ENCODE measurements at places on chromosomes 5 and 9.
A peak's percentile ranks its signal among the peaks of the same experiment; 100 is the strongest.

DNA sequence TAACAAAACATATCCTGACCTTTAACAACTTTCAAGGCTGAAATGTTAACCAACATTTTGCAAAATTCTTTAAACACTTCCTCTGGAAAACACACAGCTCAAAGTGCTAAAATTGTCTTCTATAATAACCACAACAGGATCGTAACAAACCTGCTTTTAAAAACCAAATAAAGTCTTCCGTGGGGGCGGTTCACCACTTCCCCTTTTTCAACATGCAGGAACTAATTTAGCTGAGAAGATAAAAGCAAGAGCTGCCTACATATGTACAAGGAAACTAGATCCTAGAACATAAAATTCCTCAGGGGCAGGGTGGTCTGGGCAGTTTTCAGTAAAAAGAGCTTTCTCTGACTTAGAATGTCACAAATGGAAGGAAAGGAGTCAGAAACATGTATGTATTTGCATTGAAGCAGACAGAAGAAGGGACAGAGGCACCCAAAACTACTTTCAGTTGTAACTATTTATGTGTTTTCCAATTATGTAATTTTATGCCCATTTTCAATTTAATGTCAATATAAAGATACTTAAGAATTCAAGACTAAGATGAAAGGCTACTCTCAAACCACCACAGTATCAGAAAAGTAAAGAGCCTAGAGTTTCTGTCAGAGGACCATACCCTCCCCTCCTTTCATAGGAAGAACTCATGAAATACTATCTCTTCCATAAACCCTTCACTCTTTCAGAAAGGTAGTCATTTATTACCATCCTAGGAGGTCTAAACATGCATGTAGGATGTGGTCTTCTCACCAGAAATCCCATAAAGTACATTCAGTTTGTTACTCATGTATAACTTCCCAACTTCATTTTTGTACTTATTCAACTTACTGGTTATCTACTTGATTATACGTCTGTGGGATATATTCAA is 185.9 kb upstream of the RASA1 start:
- no peak for DNase-seq

DNA sequence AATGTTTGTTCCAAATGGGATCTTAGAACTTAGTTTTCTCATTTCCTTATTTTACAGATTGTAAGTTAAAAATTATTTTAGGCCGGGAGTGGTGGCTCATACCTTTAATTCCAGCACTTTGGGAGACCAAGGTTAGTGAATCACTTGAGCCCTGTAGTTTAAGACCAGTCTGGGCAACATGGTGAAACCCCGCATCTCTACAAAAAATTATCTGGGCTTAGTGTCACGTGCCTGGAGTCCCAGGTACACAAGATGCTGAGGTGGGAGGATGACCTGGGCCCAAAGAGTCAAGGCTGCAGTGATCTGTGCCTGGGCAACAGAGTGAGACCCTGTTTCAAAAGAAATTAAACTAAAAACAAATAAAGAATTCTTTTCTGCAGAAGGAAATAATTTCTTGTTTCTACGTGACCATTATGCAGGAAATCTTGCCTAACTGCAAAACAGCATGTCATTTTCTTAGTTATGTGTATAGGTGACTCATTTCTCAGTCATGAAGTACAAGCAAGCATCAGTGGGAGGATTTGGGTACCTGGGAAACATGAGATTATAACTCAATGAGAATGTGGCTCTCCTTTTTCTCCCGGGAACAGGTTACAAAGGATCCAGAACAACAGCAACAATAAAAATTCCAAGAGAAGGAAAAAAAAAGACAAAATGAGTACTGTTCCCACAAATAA is 375.1 kb upstream of the ST8SIA4 start:
- no peak for DNase-seq

- no peak for DNase-seq
These were observed 268.5 kb upstream of the NMUR2 start for GRCh38 chr5:152673601-152674000.

DNA sequence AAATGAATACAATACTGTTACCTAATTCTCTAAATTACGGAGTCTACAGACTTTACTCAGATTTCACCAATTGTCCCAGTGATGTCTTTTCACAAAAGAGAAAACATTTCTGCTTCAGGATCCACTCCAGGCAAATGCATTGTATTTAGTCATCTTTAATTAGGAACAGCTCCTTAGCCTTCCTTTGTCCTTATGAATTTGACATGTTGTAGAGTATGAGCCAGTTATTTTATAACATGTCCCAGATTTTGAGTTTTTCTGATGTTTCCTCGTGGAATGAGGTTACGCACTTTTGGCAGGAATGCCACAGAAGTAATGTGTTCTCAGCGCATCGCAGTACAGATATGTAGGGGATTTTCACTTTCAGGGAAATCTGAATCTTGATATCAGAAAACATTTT is 10.5 kb downstream of the HABP4 start:
- no peak for DNase-seq

- no peak for DNase-seq
These were observed 284.5 kb downstream of the SH3GL2 start for GRCh38 chr9:17863213-17863883.

DNA sequence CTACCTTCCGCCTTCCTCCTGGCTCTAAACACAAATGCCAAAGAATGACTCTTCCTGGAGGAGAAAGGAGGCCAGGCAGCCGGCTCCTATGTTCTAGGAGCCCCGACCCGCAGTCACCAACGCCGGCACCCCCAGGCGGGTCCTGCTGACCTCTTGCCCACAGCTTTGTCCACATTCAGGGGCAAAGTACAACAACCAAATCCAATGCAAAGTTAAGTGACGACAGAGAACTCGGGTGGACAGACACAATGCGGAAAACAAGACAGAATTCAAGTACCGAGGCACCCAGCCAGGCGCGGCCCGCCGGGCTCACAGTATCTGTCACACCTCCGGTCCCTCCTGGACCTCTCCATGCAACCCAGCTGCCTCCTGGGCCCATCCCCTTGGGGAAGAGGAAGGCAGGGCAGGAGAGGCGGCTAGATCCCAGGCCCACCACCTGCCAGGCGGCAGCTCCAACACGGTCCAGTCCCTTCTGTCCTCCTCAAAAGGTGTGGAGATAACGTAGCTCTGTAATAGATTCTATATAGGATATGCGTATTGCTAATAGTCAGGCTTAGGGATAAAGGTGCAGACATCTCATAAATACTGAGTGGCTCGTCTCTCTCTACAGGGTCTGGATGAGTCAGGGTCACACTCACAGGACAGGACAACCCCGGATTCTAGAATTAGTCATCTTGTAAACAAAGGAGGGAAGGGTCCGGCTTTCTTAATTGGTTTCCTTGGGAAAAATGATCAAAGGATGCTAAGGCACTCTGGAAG is 46.9 kb upstream of the UBAC1 start:
- no peak for DNase-seq

DNA sequence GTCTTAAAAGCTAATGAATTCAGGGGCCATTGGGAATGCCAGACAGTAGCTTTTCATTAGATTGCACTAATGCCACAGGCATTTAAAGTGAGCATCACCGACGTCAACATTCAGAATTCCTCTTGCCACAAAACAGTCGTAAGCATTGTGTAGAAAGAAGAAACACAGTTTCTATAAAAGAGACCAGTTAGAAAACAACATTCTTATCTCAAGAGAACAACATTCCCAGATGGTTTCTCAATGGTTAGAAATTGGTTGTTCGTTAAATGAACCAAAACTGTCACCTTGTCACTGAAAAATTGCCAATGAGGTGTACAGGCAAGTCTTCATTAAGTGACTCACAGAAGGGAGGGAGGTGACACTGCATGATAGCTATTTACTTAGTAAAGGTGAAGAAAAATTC is 401.6 kb upstream of the PRR16 start:
- DNase-seq = no peak

DNA sequence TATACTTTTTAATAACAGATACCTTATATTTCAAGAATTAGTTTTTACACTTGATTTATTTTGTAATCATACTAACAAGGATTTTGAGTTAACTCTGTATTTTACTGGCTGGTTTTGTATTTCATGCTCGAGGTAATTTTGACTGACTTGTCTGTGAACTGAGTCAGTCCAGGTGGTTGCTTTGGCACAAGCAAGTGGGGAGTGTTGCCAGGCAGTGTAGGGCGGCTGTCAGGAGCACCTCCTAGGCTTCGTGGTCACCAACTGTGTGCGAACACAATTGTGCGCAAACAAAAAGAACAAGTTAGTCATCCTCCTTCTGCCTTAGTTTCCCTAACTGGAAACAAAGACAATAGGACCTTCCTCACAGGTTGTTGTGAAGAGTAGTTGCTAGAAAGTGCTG is 286.3 kb downstream of the ADGRV1 start:
- no peak for DNase-seq

DNA sequence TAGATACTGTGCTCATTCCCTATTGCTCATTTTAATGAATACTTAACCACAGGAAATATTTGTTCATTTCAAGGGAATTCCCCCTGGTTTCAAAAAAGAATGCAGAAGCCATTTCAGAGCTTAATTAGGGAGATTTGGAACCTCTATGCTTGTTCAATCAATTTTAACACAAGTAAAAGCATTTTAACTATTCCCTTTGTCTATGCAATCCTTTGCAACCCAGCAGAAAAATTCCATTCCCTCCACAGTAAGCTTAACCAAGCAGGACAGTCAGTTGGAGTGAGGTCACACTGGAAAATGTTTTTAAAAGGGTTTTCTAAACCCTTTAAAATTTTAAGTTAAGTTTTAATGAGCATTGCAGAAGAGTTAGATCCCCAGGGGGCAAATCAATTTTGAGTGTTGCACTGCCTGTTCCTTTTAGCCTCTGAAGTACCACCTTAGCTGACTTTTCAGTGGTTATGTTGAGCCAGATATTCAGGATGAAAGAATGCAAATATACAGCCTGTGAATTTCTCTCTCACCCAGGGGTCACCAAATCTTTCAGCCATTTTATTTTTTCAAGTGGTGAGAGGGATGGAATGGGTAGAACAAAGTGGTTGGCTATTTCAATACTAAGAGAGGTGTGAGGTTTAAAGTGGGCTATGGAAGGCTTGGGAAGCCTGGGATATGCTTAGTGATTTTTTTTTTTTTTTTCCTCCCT is 356.2 kb upstream of the NUDT12 start:
- no peak for DNase-seq

DNA sequence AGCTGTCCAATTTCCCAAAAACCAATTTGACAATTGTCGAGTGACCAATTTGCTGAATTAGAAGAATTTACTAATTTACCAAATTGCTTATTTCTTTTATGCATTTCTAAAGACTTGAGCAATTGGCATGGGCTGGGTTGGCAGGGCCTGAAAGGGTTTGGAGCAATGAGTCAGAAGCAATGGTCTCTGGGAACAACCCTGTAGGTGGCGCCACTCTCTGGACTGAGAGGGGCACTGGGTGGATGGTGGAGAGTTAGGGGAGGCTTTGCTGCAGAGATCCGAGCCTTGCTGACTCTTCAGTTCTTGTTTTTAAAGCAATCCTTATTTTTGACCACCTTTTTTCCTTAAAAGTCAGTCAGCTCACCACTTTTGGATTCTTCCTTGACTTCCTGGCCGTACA is 71.5 kb upstream of the RPS23 start:
- DNase-seq = peak; percentile 18

DNA sequence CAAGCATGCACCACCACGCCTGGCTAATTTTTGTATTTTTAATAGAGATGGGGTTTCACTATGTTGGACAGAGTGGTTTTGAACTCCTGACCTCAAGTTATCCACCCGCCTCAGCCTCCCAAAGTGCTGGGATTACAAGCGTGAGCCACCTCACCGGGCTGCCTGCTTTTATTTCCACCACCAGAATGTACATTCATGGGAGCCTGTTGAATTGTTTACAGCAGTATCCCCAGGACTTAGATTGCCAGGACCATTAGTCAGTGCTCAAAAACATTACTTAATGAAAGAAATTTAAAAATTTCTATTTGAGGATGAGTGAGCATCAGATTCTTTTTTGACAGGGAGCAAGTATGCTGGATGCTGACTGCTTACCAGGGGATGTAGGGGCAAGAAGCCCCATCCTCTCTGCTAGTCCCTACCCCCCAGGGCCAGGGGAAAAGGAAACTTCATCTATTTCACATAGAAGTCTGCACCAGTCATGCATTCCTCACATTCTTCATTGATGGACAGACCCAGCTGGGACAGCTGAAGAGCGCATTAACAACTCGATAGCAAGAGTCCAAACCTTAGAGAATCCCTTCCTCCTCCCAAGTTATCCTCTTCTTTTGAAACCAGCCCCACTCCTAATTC is 10.3 kb upstream of the RGMB start:
- DNase-seq = no peak

DNA sequence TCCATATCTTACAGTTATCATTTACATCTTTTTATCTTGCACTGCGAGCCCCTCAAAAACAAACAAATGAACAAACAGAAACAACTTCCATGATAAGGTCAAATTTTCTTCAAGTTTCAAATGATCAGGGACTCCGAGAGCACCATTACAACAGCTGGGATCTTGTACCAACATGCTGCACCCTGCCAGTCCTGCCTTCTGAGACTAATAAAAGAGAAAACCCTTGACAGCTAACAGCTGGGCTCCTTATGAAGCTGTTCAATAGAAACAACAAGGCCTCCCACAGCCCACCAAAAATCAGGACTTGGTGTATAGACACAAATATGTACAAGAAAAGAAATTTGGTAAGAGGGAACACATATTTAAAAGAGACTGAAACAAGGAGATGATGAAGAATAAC is 985.3 kb upstream of the DMAC1 start:
- no peak for DNase-seq

DNA sequence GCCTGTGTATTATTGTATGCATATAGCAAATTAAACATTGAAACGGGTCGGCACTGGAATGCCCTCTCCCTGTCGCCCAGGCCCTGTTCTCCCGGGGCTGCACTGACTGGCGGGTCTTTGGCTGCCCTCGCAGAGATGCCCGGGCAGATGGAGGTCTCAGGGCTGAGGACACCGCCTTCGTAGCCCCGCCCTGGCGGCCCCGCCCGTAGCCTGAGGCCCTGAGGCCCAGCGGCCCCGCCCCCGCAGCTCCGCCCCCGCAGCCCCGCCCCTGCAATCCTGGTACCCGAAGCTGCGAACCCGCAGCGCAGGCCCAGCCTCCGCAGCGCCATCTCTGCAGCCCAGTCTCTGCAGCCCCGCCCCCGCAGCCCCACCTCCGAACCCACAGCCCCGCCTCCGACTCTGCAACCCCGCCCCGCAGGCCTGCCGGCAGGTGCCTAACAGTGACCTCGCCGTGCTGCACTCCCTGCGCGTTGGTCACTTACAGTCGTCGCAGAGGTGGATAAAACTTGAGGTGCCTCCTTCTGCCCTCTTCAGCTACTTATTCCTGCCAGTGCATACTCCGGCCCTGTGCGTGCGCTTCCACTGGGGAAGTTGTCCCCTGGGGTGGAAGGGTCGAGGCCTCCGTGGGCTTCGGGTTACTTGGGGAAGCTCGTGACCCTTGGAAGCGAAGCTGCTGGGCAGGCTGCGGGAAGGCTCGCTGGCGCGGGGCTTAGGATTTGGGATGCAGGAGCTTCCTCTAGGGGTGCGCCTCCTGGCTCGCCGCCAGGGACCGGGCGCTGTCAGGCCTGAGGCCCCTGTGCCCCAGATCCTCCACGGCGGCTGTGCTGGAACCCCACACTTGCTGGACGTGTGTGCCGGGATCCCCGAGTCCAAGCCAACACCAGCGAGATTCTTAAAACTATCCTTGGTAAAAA is 72.3 kb downstream of the ICE1 start:
- no peak for DNase-seq

- no peak for DNase-seq
These were observed 3.6 kb upstream of the OTP start for GRCh38 chr5:77641963-77642737.
